ENCODE measurements at places on chromosomes 2 and 18.

DNA sequence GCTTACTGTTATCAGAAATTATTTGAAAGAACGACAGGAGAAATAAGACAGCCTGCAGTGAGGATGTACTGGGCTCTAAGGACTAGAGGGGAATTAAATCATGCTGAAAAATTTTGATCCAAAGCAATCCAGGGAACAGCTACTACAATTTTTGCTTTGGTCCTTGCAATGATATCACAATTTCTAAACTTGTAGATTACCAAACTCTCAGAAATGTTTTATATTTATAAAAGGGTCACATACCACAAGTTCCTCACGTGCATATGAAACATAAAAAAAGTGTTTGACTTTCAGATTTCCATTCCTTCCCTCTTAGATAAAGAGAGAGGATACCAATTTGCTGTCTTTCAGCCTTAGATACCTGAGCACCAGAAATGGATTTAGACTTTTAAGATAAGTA, 261.2 kb downstream of the STK39 start:
- DNase-seq = no peak

DNA sequence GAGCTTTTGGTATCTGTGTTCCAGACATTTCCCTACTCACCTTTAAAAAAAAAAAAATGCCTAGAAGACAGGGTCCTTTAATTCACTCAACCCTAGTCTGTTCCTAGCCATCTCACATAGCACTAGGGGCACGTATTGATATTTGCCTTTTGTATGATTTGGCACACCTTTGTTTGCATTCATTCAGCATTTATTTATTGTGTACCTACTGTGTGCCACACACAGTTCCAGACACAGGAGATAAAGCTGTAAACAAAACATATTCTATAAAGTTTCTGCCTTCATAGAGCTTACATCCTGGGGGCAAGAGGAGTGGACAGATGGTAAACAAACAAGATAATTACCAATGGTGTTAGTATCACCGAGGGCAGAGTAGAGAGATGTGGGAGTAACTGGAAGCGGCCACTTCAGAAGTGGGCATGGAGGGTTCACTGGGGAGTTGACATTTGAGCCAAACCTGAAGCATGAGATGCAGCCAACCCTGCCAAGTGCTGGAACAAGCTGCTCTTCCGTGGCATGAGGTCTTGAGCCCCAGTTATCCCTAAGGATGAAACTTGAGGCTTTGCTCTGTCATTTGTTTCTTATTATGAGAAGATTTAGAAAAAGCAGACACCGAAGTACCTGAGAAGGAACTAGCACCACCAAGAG, 18.2 kb downstream of the MAPRE2 start:
- DNase-seq = no peak

- DNase-seq = no peak
Measured at GRCh38 chr2:237695201-237695780, 67.9 kb downstream of the LRRFIP1 start.

DNA sequence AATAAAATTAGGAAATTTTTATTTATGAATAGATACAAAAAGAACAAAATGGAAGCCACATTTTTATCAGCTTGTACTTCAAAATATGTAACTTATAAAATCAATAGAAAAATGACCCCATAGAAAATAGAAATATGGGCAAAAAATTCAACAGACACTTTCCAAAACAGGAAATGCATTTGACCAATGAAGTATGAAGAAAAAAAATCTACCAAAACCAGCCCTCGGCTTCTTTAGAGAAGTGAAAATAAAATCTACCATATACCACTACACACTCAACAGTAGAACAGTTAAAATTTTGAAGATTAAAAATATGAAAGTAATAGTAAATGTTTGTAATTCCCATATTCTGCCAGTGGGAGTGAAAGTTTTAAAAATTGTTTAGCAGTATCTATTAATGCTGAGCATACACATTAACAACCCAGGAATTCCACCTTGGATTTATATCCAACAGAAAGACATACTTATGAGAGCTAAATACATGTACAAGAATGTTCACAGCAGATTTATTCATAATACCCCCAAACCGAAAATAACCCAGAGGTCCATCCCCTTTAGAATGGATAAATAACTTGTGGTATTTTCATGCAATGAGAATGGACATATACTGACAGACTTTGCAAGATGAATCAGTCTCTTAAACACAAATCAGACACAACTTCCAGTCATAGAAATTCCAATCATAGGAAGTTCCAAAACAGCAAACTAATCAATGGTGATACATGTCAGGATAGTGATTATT, 318.0 kb downstream of the FIGN start:
- no peak for DNase-seq

GRCh38 chr2:229931241-229931640, 8.9 kb downstream of the FBXO36 start:
- DNase-seq = no peak

DNA sequence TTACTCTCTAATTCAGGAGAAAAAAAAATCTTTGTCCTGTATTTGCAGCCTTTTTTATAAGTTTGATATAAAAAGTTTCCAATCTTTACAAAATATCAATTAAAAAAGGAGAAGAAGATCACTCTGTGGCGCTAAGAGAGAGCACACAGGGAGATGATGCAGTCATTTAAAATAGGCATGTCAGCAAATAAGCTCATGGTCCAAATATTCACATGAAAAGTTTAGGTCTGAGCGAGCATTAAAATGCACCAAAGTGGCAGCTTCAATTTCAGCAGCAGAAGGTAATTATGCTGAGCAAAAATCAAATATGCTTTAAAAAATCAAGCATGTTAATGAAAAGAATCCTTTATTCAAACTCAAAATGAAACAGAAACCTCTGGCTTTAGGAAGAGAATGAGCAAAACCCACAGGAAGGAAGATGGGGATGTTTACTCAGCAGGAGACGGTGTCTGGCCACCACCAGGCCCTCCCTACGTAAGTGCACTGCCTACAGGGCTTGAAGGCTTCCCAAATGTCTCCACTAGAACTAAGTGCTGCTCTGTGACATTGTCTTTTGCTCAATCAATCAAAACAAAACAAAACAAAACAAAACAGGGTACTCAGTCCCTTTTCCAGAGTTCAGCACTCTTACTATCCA, 120.4 kb downstream of the L3MBTL4 start:
- no peak for DNase-seq

DNA sequence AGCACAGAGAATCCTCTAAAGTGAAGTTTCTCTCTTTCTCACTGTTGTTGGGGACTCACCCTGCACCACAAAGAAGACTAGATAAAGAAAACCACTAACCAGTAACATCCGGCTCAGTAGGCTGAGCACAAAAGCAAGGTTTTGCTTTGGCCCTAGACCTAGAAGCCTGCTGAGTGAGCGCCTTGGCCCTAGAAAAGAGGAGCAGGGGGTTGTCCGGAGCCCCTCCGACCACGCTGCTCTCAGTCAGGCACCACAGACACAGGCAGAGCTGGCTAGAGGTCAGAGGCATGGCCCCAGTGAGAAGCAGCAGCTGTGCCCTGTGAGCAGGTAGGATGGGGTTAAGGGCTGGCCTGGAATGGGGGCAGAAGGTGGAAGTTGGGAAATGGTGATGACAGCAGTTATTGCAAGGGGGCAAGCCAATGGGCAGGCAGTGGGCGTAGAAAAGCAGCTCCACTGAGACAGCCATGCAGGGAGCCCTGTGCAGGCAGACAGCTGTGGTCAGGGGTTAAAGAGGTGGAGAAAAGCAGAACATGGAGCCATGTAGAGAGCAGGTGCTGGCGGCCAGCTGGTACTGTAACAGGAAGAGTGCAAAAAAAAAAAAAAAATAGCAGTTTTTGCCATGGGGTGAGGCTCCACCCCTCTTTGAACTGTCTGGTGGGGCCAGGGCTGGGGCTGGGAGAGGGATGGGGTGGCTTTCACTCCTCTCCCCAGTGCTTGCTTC, 36.9 kb upstream of the SLC14A1 start:
- no peak for DNase-seq

DNA sequence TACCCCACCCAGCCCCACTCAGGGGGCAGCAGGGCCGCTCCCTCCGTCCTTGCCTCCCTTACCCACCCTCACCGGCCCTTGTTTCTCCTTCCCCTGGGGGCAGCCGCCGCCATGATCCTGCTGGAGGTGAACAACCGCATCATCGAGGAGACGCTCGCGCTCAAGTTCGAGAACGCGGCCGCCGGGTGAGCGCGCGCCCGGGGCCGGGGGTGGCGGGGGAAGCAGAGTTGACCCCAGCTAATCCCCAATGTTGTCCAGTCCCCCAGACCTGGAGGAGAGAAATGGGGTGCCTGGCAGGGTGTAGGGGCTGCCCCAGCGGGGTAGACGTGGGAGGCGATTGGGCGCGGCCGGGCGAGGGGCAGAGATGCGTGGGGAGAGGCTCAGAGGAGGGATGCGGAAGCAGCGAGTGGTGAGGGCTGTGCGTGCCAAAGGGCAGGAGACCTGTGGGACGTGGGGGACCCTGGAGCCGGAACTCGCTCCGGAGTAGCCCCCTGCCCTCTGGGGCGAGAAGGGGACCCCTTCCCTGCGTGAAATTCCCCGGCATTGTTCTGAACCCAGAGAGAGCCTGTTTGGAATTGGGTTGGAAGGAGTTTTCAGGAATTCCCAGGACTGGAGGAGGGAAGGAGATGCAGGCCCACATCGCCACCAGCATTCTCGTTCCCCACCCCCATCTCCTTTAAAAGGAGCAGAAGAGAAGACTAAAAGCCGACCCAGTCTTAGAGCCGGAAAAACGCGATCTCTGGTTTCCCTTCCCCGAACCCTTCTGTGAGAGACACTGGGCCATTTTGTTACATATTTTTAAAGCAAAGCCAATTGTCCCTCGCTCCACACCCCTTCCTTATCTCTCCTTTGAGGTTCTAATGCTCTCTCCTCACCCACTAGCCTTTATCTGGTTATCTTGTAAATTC, 625 bp downstream of the ARPC2 start:
- DNase-seq = peak; percentile 47

DNA sequence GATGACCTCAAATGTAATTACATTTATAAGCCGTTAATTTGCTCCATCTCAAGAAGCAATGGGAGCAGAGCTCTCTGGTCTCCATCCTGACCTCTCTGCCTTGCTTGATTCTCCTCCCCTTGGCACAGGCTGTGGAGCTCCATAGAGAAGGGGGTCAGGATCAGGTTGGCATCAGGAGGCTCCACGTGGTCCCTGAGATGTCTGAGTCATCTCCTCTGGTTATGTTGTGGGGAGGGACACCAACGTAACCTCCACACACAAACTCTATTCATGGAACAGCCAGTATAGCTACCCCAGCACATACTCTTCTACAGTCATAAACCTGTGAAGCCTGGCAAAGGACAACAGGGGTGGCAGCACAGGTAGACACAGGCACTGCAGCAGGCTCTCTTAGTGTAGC, 29.0 kb downstream of the TRABD2A start:
- DNase-seq = no peak

GRCh38 chr18:35463050-35463449, 34.7 kb downstream of the INO80C start:
- no peak for DNase-seq

GRCh38 chr2:86039178-86039962, 66.3 kb downstream of the POLR1A start:
- no peak for DNase-seq

GRCh38 chr18:23943104-23943503, 71.5 kb upstream of the TTC39C start:
- DNase-seq = no peak

DNA sequence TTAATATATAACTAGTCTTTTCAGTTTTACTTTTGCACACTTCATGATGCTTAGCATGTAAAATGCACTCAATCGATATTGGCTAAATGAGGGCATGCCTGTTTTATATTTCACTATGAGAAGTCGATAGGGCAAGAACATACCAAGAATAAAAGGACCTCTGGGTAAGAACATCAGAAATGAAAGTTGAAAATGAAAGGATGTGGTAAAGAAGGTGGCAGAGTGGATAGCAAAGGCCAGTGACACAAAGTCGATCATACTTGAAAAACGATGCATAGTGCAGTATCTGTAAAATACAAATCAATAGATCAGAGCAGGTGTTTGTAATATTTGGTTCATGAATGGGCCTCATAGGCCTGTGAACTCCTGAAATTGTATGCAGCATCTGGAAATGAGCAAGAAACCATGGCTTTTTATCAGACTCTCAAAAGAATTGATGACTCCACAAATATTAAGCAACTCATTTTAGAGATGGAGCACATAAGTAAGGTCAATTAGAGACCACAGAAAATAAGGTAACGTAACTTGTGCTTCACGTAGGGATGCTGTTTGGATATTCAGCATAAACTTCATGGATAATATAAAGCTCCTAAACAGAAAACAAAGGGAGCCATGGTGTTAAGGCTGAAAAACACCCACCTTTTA, 653.4 kb downstream of the NYAP2 start:
- DNase-seq = no peak

- no peak for DNase-seq
Measured at GRCh38 chr2:40451918-40452605, at the start of gene SLC8A1. Gene SLC8A1, minus strand, starts transcription at chr2:40452090.

- no peak for DNase-seq
Measured at GRCh38 chr18:48412339-48412929, 3.3 kb upstream of the ZBTB7C start.

DNA sequence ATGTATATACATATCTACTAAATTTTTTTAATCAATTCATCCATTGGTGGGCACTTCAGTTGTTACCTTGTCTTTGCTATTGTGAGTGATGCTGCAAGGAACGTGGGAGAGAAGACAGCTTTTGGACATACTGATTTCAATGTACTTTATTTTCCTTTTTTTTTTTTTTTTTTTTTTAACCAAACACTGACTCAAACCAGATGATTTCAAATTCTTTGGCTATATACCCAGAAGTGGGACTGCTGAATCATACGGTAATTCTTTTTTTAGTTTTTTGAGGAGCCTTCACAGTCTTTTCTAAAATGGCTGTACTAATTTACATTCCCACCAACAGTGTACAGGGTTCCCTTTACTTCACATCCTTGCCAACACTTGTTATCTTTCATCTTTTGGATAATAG, 204.7 kb downstream of the INSIG2 start:
- no peak for DNase-seq

DNA sequence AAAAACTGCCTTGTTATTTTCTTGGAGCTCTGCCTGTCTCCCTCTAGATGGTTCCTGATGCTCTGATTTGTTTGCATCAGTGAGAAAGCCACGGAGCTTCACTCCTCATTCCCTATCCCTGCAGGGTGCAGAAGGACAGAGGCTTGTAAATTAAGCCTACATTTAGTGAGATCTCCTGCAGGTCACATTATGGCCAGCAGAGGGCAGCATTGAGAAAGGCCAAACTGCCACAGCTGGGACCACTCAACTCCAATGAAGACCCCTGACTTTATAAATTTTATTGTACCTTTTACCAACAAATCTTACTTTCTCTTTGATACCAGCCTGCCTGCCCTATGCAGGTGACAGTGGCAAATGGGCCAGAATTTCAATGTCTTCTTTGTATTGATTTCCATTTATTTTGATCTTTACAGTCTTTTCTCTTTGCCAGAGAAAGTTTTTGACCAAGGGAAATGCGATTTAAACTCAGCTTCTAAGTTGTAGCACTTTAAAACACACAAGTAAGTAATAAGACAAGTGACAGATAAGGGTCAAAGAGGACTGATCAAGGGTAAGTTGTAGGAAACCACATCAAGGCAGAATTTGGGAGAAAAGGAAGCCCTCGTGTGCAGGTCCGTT, 1029.1 kb upstream of the KLHL29 start:
- DNase-seq = peak; percentile 18

DNA sequence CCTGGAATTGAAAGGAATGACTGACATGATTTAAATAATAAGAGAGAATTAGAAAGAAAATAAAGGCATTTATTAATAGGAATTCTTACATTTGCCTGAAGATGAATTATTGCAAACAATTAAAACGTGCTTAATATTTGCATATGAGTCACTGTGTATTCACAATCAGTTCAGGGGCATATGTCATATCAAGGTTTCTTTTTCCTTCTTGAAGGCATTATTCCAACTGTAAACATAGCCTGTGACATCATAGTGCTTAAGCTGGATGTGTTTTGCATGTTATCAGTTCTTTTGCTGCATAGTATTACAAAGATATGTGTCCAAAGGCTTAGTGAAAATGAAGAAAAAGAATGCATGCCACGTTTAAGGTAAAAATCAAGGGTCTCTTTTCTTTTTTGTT, 80.8 kb downstream of the MEIS1 start:
- no peak for DNase-seq
